ENCODE measurements at places on chromosomes 7 and 10.

- DNase-seq, result no peak
Measured at GRCh38 chr7:48875045-48875916, 49.1 kb upstream of the CDC14C start.

- no peak for DNase-seq
Measured at GRCh38 chr10:109821672-109822071, 101.6 kb downstream of the XPNPEP1 start.

- peak; percentile 71 for DNase-seq
Measured at GRCh38 chr10:133336577-133337369, at the start of gene CALY. CALY (minus strand) TSS chr10:133336896; CDS start chr10:133328989, 7,907 bp downstream.

- no peak for DNase-seq
Measured at GRCh38 chr7:123633553-123633952, 22.1 kb upstream of the LMOD2 start.

DNA sequence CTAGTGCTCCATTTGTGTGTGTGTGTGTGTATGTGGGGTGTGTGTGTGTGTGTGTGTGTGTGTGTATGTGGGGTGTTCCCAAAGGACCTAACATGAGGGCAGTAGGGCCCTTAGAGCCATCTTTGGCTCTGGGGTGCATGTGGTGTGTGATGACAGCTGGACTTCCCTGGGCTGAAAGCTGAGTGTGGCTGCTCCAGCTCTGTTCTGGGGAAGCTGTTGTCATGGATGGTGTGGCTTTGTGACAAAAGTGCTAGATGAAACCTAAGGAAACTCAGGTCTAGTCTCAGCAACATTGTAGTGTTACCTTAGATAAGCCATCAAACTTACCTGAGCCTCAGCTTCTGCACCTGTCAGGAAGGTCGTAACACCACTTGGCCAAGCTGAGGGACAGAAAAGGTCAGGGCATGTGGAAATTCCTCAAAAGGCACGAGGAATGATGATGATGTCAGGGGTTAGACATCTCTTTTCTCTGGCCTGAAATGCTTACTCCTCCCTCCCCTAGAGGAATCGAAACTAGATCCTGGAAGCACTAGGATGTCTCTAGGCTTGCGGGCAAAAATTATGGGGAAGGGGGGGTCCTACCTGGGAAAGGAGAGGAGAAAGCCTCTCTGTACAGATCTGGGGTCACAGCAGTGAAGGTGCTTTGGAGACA is 115.4 kb downstream of the RPS24 start:
- no peak for DNase-seq

GRCh38 chr10:16770670-16771069 is 46.6 kb downstream of the RSU1 start:
- DNase-seq, result no peak

- DNase-seq, result peak; percentile 57
Measured at GRCh38 chr10:112951359-112952281, 1.6 kb downstream of the TCF7L2 start.

DNA sequence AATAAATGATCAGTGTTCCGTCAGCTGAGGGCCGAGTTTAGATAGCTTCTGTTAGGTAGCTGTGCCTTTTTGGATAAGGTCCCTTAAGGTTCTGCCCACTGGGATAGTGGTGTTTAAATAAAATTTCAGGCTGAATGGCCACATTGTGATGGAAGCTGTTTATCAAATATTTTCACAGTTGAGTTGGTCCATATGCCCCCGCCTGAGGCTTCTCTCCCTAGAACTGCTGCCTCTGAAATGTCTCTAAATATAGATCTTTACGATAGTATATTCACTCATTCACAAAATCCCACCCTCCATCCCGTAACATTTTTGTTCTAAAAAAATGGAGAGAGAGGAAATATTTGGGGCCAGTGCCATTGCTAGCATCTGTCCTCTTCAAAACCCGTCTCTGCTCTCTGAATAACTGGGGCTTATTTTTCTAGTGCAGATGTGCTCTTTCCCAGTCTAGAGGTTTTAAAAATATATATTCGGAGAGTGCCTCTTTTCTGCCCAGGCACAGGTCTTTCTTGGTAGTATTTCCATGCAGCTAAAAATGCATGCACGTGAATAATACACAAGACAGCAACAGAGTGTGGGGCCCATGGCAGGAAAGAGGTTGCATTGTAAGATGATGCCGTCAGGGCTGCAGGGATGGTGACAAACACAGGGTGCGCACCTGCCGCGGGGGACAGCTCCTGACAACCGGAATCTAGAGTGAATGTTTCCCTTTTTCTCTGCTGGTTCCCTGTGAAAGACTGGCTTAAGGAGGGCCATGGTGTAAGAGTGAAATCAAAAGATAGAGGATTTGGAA is 105.4 kb upstream of the BTBD16 start:
- DNase-seq, result no peak
